ENCODE measurements at places on chromosomes 6 and 20.

DNA sequence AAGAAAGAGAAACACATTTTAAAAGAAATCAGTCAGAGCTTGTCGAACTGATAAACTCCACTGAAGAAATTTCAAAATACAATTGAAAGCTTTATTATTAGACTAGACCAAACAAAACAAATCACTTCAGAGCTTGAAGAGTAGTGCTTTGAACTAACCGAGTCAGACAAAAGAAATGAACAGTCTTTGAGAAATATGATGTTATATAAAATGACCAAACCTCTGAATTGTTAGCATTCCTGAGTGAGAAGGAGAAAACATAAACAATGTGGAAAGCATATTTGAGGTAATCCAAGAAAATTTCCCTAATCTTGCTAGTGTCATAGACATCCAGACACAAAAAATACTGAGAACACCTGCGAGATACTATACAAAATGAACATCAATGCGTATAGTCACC is 13.2 kb upstream of the CST4 start:
- no peak for DNase-seq

- DNase-seq, result no peak
These were observed 31.2 kb upstream of the CCN6 start for GRCh38 chr6:112022749-112023148.

- DNase-seq, result no peak
These were observed 1.5 kb downstream of the CENPQ start for GRCh38 chr6:49464691-49465090.

DNA sequence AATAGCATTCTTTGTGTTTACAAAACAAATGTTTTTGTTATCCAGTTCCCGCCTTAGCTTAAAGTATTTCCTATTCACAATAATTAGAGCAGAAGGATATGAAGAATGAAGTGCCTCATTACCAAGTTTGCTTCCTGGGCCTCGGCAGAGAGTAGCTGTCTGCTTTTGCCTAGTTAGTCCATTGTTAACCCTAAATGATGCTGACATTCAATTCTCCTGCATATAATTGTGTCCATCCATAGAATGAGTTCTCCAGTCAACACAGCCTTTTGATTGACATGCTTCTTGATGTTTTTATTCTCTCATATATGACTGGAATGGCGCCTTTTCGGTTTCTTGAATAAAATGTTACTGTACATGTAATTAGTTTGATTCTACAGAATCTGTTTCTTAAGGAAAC is 100.9 kb downstream of the MYB start:
- DNase-seq, result no peak

DNA sequence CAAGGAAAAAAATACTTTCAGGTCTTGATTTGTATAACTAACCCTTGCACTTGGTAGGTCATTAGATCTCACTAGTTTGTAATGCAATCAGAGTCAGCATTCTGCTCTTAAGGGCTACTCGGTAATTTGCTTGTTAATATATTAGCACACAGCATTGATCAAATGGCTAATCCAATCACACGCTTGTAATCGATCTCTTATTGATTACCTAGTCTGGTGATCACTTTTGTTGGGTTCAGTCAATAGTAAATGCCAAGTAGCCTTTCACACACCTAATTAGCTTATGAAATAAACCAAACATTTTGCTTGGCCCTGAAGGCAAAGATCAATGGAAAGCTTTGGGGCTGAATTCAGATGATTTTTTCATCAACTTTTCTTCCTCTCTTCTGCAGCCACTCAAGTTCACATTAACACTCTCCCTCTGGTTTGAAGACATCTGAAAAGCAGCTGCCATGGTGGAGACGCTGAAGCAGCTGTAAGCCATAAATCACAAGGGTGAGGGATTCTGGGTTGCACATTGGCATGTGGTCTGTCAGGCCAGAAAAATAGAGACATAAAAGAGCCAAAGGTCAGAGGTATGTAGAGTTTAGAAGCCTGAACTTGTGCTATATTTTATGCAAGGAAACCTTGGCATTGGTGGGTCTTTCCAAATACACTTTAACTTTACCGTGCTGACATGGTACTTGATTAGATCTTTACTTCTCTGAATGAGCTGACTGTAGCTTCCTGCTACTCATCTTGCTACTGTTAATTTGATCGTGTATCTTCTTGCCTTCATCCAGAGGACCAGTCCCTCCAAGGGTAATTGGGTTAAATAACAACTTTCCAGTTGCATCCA is 234.4 kb downstream of the SIM1 start:
- peak; percentile 20 for DNase-seq

DNA sequence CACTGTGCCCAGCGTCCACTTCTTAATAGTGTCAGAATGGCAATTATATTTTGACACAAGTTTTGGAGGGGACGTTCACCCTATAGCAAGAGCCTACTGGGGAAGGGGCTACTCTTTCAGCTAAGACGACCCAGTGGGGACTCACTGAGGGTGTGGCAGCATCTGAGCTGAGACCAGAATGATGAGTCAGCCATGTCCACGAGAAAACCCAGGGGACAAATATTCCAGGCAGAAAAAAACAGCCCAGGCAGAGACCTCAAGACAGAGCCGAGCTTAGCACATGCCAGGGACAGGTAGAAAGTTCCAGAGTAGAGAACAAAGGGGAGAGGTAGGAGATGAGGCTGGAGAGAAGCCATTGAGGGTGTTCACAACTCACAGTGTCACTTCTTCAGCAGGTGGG is 11.2 kb downstream of the CNBD2 start:
- DNase-seq, result no peak

DNA sequence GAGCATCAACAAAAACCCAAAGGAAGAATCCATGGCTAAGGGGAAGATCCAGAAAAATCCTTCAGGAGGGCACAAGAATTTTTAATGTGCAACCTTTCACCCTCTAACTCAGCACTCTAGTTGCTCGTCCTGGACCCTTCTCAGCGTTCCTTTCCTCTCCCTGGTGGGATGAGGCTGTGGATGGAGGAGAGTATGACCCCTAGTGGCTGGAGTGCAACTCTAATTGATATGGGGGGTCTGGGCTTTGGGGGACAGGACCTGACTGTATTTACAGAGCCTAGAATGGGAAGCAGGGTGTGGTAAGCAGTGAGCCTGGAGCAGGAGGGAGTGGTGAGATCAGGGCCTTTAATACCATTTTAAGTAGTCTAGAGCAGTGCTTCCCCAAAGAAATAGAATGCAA is 83.9 kb upstream of the CEP85L start:
- no peak for DNase-seq

DNA sequence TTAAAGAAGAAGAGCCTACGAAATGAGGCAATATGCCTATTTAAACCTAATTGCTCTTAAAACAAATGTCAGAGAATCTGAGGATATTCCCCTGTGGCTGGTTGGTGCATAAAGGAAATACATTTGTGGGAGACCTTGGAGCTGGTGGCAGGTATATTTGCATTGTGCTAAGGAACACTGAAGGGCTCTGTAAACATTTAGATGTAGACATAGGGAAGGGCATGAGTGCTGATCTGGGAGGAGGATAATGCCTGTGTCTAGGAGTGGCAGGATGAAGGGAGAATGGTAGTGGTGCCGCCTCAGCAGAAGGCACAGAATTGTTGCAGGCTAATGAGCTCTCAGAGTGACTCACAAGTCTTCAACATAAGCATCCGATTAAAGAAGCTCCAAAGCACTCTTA is 85.8 kb downstream of the CD164 start:
- peak; percentile 77 for DNase-seq

DNA sequence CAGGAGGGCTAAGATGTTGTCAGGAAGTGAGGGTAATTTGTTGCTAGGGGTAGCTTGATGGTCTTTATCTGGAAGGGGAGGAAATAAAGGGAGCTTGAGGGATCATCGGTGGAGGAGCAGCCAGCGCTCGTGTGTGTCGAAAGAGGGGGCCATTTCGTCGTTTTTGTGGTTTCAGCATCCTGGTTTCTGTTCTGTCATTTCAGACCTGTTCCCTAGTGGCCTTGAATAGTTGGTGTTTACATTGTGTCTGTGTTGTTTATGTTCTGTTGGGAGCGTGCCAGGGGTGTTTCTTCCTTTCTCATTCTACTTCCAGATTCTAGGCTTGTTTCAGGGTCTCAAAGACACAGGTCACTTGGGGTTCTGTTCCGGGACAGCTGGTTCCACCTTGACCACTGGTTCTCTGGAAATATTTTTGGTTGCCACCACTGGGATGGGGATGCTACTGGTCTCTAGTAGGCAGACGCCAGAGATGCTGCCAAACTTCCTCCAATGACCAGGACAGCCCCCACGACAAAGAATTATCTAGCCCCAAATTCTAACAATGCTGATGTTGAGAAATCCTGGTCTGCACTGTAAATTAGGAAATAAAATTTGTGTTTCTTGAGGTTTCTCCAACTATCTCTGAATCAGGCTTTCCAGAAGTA is 113.9 kb upstream of the NAA20 start:
- DNase-seq, result peak; percentile 47

DNA sequence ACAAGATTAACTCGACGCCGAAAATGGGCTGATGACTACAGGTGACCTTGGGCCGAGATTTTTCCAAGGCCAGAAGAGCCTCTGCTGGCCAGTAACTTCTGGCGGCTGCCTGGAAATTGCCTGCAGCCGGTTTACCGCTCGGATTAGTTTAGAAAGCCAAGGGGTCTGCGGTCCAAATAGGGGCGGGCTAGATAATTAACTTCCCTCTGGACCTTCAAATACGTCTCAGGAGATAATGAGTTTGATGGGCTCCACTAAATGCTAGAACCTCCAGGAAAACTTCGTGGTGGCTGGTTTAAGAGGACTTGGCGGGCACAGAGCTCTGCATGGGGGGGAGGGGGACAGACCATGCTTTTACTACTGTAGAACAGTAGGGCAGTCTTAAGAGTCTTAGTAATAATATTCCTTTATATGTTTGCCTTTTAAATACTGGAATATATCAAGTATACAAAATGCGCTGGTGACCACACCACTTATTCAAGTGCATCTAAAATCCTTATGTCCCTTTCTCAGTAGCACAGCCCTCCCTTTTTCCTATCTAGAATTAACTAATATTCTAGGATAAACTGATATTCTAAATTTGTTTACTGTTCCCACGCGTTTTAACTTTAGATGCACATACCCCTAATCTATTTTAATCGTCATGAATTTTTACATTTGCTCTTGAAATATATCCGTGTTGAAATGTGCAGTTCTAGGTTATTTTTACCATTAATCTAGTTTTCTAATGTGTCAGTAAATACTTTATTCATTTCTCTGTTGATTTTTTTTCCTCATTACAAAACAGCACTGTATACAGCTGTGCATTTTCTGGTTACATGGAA is 107.5 kb upstream of the PRSS16 start:
- DNase-seq, result no peak

- no peak for DNase-seq
These were observed 90.2 kb downstream of the KIF16B start for GRCh38 chr20:16483024-16483423.

DNA sequence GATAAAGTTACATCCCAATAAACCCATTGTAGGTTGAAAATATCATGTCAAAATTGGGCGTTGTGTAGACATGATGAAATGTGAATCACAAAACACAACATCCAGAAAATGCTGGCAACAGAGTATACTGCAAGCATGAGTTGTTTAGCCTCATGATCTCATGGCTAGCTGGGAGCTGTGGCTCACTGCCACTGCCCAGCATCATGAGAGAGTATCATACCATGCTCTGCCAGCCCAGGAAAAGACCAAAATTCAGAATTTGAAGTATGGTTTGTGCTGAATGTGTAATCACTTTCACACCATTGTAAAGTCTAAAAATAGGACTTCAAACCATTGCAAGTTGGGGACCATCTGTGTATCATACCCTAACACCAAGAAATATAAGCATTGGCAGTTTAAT is 45.2 kb upstream of the SMAP1 start:
- no peak for DNase-seq

- DNase-seq, result no peak
These were observed 43.8 kb downstream of the EYA2 start for GRCh38 chr20:46938434-46938833.

DNA sequence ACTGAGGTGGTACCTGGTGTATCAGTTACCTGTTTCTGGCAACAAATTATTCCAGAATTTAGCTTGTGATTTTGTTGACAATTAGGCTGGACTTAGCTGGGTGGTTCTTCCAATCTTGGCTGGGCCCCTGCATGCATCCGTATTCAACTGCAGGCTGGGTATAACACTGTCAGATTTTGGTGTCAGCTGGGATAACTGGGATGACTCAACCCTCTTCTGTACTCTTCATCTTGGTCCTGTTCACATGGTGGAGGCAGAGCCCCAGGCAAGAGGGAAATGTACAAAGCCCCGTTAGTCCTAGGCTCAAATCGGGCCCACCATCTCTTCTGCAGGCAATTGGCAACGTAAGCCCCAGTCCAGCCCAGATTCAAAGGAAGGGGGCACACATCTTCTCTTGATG is 89.2 kb downstream of the PHACTR3 start:
- DNase-seq, result no peak

- DNase-seq, result peak; percentile 85
These were observed 9.3 kb upstream of the KCNK15 start for GRCh38 chr20:44736170-44737021.

DNA sequence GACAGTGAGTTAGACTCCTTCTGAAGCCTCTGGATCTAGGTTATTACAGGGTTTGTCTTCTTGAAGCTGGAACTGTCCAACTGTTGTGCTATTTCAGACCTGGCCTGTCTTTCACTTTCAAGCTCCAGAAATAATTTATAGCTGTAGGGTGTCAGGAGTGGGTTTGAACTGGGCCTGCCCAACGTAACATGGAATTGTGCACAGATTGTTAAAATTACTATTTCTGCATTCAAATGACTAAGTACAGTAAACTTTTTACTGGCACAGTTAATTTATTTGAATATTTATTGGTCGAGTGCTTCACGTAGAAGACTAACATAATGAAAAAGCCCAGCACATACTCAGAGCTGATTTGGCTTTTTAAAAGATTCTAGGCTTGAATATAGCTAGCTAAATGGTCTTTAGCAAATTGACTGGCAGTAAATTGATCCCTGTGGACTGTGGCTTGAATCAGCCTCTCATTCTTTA is 74.3 kb downstream of the ARID1B start:
- DNase-seq, result no peak

DNA sequence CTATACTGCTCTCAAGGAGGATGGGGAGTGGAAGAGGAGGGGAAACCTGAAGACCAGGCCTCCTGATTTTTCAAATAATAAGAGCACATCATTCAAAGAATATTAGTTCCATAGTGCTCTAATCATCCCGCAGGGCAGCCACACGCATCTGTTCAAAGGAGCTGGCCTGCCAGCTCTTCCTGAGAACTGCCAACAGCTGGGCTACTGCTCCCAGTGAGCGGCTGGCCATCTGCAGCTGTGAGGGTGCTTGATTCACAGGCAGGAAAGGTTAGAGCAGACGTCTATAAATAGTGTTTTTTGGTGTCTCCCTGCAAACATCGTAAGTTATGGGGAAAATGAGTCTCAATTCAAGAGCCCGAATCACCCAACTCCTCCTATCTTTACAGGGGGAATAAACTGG is 17.3 kb downstream of the NSFL1C start:
- DNase-seq, result no peak

DNA sequence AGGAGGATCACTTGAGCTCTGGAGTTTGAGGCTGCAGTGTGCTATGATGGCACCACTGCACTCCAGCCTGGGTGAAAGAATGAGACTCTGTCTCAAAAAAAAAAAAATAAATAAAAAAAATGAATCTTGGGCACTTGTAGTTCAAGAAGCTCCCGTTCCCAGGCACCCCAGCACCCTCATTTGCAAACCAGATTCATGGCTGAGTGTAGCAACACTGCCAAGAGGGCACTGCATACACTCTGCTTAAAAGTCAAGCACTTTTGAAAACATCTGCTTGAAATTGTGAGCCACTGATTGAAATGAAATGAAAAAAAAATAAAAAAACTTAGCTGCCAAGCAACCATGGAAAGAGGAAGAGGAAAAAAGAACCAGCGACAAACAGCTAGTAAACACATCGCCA is 124.7 kb upstream of the SASH1 start:
- no peak for DNase-seq

All from large intestine (tissue), 12 donors.